ENCODE measurements at places on chromosomes 5 and 9.

- no peak for DNase-seq
Measured at GRCh38 chr5:96195123-96195522, 233.5 kb upstream of the ELL2 start.

GRCh38 chr9:123718188-123718587 is 211.7 kb downstream of the DENND1A start:
- DNase-seq, result no peak

DNA sequence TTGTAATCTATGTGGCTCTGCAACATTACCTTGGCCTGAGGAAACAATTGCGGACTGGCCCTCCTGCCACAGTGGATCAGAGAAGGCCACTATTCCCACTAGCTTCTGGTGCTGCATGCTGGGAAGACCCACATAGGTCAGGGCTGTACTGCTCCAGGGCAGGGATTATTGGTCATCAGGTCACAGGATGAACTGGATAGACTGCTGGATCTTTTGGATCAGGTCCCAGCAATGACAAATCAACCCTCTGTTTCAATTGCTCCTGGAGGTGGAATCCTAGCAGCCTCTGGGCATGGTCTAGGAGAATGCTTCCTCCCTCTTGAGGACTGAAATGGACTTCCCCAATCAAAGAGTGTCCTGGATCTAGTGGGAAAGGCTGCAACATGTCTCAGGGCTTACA is 66.7 kb upstream of the PHF24 start:
- no peak for DNase-seq

DNA sequence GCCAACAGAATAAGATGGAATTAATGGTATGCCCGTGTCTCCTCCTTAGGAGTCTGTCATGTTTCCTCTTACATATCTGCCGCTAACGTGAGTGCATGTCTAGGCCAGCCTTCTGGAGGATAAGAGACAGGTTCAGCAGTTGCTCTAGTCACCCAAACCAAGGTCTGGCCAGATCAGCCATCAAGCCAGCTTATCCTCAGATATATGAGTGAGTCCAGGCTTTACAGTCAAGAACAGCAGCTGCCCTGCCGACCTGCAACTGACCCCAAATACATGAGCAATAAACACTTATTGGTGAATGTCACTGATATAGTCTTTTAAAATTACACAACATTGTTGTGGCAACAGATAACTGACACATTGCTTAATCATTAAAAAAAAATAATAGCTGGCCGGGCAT is 123.5 kb downstream of the TSSK1B start:
- DNase-seq, result no peak

GRCh38 chr9:6197330-6197729 is 18.3 kb upstream of the IL33 start:
- DNase-seq, result no peak

GRCh38 chr5:170551076-170551475 is 47.3 kb downstream of the KCNIP1 start:
- DNase-seq, result no peak

- DNase-seq, result no peak
Measured at GRCh38 chr9:21746550-21746949, 55.9 kb upstream of the MTAP start.

- no peak for DNase-seq
Measured at GRCh38 chr5:13439430-13439829, 505.1 kb downstream of the DNAH5 start.

- no peak for DNase-seq
Measured at GRCh38 chr9:128142061-128142460, 7.2 kb upstream of the LCN2 start.

- no peak for DNase-seq
Measured at GRCh38 chr9:130372057-130372456, 72.7 kb upstream of the ASS1 start.

DNA sequence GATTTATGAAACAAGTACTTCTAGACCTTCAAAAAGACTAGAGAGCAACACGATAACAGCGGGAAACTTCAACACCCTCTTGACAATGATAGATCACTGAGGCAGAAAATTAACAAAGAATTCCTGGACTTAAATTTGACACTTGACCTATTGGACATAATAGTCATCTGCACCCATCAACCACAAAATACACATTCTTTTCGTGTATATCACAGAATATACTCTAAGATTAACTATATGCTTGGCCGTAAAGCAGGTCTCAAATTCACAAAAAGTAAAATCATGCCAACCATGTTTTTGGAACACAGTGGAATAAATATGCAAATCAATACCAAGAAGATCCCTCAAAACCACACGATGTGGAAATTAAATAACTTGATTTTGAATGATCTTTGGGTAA is 559.4 kb downstream of the DNAH5 start:
- DNase-seq, result no peak

DNA sequence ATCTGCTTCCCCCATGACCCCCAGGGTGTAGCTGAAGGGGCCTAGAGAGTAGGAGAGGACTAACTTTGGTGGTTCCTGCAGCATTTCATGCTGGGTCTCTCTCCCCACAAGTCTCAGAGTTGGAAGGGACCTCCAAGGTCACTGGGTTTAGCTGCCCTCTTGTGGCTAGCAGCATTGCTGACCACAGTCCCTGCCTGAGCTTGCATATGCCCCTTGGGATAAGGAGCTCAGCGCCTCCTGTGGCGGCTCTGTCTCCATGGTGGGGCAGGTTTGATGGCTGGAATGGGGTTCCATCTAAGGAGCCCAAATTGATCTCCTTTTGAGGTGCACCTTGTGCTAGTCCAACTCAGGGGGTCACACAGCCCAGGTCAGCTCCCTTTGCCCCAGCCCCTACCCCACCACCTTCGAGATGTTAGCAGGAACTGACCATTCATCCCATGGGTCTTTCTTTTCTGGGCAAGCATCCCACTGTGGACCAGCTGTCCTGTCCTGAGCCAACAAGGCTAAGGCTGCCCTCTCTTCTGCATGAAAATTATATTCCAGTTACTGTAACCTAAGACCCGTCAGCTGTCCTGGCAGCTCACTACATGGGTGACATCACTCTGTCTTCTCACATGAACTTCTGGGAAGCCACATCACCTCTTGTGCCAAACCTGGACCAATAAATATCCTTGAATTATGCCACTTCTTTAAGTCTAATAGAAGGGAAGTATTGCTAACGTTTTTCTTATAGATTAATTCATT is 196.2 kb downstream of the HSPA4 start:
- no peak for DNase-seq

GRCh38 chr5:102750151-102750834 is 4.8 kb upstream of the PAM start:
- DNase-seq, result no peak
